ENCODE measurements at places on chromosomes 11 and 22.

- DNase-seq = no peak
These were observed 8.8 kb downstream of the RIC8A start for GRCh38 chr11:216081-216974.

- DNase-seq = peak; percentile 31
These were observed 11.1 kb downstream of the POLR3H start for GRCh38 chr22:41532908-41533825.

DNA sequence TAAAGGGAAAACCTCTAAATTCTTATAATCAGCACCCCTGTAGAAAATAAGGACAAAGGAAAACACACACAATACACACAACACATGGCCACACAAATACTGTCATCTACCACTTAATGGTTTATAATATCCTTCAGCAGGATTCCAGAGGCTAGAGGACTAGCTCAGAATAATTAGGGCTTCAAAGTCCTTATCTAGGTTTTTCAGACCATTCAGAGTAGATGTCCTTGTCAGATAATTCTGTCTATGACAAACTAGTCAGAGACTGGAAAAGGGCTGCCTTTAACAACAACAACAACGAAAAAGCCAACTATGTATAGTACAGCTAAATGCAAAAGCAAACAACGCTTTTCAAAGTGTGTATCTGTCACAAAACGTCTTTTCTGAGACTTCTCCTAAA is 456.5 kb upstream of the CNTN5 start:
- no peak for DNase-seq

DNA sequence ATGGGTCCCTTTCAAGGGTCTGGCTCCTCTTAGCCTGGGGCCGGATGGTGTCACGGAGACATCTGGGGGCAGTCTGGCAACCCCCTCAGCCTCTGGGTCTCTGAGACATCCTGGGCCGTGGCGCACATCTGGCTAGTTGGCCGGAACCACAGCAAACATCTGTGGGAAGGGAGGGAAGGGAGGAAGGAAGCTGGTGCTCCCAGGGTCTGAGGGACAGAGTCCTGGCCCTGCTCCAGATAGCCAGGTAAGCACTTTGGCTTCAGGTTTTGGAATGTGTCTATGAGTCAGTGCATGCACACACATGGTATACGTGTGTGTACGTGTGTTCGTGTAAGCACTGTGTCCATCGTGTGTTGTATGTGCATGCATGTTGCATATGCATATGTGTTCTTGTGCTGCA is 225.1 kb downstream of the MN1 start:
- DNase-seq = no peak

DNA sequence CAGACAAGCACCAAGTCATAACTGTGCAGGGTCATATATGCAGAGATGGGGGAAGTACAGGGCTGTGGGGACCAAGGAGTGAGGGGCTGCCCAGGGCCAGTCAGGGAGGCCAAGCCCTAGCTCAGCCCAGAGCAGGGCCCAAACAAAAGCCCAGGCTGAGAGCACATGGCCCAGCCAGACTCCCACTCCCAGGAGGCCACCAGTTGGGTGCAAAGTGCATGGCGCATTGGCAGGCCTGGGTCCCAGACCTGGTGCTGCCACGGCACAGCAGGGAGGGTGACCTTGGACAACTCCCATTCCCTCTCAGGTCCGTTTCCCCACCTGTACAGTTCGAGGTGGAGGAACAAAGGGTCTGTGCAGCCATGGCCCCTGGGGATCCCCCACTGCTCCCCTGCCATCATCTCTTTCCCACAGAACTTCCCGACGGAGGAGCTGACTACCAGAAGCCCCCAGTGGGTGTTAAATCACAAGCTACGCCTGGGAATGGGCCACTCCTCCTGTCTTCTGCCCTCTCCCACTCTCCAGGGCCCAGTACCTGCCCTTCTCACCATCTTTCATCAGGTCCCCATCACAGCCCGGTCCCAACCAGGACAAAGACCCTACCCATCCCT is 608 bp downstream of the NIPSNAP1 start:
- no peak for DNase-seq

- DNase-seq = no peak
These were observed 53.9 kb downstream of the CACNA1I start for GRCh38 chr22:39624501-39624821.

DNA sequence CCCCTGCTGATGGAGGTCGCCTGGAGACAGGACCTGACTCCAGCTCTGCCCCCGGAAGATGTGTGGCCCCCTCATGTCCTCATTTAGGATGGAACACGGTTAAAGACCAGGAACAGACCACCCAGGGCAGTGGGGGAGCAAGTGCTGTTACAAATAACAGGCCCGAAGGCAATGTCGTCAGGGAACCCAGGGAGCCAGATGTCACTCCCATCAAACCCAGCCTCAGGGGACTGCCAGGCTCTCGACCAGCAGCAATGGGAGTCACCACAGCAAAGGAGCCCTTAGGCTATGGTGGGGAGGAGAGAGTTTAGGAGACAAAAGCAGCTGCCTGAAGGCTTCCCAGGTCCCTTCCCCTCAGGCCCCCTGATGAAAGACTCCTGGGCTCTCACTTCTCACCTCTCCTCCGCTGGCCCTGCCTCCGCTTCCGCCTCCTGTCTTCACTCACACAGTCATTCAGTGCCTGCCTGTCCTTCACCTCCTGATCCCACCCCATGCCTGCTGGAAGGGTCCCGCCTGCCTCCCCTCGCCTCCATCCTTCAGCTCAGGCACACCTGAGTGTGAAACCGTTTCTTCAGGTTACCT is 4.4 kb downstream of the RPS19BP1 start:
- no peak for DNase-seq

GRCh38 chr11:73072935-73073481 is 69.1 kb downstream of the FCHSD2 start:
- no peak for DNase-seq

DNA sequence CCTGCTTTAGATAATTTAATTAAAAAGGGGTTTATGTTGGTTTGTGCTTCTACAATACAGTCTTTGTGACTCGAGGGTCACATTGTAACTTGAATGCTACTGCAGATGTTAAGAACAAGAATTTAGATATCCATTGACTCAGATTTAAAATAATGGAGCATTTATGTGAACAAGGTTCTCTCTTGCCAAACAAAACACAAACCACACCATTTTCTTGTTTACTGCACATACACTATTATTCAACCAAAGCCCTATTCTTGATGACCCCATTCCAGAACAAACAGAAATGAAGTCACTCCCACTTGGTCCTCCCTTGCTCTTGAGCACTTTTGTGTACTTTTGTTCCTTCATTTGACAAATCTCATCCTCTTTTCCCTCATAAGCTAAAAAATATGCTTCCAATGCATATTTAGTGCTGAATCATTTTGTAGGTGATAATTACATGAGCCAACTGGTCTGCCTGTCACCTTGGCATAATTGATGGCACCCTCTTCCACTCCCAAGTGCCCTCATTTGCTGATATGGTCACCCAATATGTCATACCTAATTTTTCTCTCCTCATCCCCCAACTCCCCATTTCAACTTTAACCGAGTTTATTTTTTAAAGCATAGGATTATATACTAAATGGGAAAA is 2.8 kb downstream of the C11orf71 start:
- DNase-seq = no peak

DNA sequence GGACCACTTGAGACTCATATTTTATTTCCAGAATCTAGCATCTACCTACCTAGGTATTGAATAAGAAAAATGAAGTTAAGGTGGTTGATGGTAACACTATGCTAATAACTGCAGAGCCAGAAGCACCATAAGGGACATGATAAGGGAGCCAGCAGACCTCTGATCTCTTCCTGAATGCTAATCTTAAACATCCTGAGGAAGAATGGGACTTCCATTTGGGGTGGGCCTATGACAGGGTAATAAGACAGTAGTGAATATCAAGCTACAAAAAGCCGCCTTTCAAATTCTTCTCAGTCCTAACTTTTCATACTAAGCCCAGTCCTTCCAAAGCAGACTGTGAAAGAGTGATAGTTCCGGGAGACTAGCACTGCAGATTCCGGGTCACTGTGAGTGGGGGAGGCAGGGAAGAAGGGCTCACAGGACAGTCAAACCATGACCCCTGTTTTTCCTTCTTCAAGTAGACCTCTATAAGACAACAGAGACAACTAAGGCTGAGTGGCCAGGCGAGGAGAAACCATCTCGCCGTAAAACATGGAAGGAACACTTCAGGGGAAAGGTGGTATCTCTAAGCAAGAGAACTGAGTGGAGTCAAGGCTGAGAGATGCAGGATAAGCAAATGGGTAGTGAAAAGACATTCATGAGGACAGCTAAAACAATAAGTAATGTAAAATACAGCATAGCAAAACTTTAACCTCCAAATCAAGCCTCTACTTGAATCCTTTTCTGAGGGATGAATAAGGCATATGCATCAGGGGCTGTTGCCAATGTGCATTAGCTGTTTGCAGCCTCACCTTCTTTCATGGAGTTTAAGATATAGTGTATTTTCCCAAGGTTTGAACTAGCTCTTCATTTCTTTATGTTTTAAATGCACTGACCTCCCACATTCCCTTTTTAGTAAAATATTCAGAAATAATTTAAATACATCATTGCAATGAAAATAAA is 2.1 kb downstream of the HBB start:
- DNase-seq = no peak

DNA sequence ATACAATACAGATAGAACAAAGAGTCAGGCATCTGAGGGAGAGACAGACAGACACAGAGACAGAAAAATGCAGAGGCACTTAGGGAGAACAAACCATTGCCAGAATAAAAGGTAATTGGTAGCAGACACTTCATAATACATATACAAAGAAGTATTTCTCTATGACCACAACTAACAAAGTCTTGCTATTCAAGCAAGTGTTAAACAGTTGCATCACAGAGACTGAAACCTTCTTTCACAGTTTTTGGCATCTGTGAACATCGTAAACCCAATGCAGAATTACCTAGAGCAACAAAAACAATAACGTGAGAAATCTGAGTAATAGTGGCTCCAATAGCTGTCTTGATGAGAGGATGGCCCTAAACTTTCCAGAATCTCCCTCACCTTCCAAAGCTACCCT is 116.4 kb downstream of the BLID start:
- no peak for DNase-seq

DNA sequence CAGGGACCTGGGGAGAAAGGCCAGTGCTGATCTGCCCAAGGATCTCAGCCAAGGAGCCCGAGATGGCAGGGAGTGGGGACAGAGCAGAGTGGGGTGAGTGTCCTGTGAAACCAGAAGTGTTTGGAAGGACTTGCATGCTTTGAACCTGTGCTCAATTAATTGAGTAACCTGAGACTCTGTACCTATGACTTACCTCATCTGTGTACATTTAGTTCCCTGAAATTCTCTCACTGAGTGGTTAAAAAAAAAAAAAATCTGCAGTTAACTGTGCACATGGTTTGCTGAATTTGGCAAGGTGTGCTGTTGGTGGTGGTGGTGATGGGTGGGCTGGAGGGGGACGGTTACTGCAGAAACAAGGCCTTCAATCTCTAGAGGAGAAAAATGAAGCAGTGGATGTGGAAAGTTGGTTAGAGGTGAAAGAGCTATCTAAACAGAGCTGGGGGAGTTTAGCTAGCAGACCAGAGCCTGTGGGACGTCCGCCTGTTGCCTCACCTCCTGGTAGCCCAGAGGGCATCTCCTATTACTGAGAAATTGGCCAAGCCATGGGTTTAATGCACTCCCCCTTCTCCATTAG is 8.3 kb upstream of the SORL1-AS1 start:
- DNase-seq = no peak

All from stimulated activated CD4-positive, alpha-beta T cell treated with anti-CD3 and anti-CD28 coated beads, Interleukin-4, amount 100 ng/mL, for 4 hours (primary cell).